ENCODE measurements at places on chromosomes 1 and 21. TPM values are rescaled to one million over a fixed set of nuclear protein-coding genes. Genes with fewer than 3 reads are reported as not detected.

Gene GNAT2
- not detected for total RNA-seq

Gene IL19
- total RNA-seq, result not detected

Gene BMP8B
- not detected for total RNA-seq

Gene PLD5
- total RNA-seq, result not detected

Gene ASCL5
- not detected for total RNA-seq

Gene PALMD
- not detected for total RNA-seq

Gene CYP4B1
- total RNA-seq, result not detected

Gene KIF17
- total RNA-seq, result not detected

Gene FCGR3A
- not detected for total RNA-seq

Gene IFI44L
- total RNA-seq, result not detected

Gene CBR3
- total RNA-seq, result 17.3 TPM

Gene ERICH3
- total RNA-seq, result not detected

Gene SELL
- total RNA-seq, result not detected

Gene LAMC1
- total RNA-seq, result 727 TPM

Gene PWP2
- 16.1 TPM for total RNA-seq

Gene PANK4
- 35.5 TPM for total RNA-seq

Gene KMO
- not detected for total RNA-seq

Gene TSPAN1
- total RNA-seq, result not detected

Gene EFNA1
- not detected for total RNA-seq

Gene BARHL2
- not detected for total RNA-seq

Gene CD52
- total RNA-seq, result not detected

Gene PRKCZ
- total RNA-seq, result 0.63 TPM

Gene ZBTB48
- 16.4 TPM for total RNA-seq

Gene SHE
- not detected for total RNA-seq
